Right lobe of liver (tissue), 6 donors: ENCODE measurements at places on chromosomes 3 and 15. TPM values are rescaled to one million over a fixed set of nuclear protein-coding genes. Genes with fewer than 3 reads are reported as not detected.

SLC24A5 gene
- not detected for total RNA-seq

STARD5 gene
- total RNA-seq, result 16.4 TPM

KIF15 gene
- 0.09 TPM for total RNA-seq

DNA sequence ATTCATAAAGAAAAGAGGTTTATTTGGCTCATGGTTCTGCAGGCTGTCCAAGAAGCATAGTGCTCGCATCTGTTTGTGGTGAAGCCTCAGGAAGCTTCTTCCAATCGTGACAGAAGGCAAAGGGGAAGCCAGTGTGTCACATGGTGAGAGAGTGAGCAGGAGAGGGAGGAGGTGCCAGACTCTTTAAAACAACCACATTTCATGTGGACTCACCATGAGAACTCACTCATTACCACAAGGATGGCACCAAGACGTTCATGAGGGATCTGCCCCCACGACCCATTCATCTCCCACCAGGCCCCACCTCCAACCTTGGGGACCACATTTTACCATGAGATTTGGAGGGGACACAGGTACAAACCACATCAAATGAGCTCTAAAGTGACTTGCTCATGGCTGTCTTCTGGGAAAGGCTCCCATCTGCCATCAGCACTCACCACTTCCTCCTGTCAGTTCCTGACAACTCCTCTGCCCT is 327.3 kb upstream of the TLE3 start:
- no peak for DNase-seq

SEMA6D gene
- total RNA-seq, result 2.9 TPM

ECE2 gene
- not detected for total RNA-seq

DNA sequence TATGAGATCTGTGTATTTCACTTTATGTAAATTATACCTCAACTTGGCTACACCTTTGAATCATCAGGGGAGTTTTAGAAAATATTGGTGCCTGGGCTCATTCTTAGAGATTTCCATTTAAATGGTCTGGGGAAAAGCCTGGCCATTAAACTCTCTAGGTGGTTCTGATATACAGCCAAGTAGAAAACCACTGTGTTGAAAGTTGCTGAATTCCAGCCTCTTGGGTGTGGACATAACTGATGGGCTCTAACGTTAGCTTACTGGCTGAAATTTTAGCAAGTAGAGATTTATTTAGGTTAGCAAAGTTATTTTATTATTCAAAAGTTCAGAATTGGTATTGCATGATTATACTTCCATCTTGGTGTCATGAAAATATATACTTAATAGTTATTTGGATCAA is 84.1 kb downstream of the ATG7 start:
- DNase-seq, result no peak

CRYGS gene
- 2.6 TPM for total RNA-seq

- DNase-seq, result no peak
Observed at GRCh38 chr3:169984292-169984691, 17.7 kb downstream of the SEC62 start.
